Stimulated activated CD8-positive, alpha-beta memory T cell treated with anti-CD3 and anti-CD28 coated beads, Interleukin-15, amount 100 ng/mL, for 24 hours (primary cell): ENCODE measurements at places on chromosomes 4 and X.

- no peak for DNase-seq
These were observed 47.0 kb downstream of the MOSPD2 start for GRCh38 chrX:14920196-14920595.

- DNase-seq, result peak; percentile 5
These were observed 591 bp downstream of the PRPS1 start for GRCh38 chrX:107628662-107629539.

GRCh38 chr4:3122081-3122563, 47.6 kb downstream of the HTT start:
- DNase-seq, result no peak

DNA sequence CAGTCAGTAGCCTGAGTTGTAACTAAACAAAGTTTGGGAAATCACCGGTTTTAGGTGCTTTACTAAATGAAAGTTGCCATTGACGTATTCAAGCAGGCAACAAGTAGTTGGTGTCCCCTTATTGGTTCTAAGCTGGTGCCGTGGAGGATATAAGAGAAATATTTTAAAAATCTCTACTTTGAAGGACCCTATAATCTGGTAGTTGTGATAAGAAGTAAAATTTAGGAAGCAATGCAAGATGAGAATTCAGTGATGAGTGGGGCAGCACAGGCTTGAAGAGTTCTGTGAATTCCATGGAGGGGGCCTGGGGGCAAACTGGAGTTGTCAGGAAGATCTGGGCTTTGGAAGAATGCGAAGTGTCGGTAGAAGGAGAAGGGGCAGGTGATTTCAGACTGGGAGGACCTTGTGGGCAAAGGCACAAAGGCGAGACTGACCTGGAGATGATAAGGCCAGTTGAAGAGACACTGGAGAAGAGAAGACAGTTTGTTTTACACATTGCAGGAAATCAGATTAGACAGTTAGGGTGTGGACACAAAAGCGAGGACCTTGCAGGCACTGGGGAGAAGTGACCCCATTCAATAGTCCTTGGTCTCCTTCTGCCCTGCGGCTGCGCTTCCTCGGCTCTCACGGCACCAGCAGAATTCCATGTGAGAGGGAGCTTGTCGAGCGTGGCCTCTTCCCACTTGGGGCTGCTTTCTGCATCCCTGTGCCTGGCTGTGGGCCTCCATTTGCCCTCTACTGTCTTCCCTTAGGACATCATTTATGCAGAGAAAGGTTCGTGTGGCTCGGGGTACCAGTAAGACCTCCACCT, 1.3 kb downstream of the RHOH start:
- no peak for DNase-seq

- no peak for DNase-seq
These were observed 42.8 kb upstream of the PRDM8 start for GRCh38 chr4:80154545-80154933.

DNA sequence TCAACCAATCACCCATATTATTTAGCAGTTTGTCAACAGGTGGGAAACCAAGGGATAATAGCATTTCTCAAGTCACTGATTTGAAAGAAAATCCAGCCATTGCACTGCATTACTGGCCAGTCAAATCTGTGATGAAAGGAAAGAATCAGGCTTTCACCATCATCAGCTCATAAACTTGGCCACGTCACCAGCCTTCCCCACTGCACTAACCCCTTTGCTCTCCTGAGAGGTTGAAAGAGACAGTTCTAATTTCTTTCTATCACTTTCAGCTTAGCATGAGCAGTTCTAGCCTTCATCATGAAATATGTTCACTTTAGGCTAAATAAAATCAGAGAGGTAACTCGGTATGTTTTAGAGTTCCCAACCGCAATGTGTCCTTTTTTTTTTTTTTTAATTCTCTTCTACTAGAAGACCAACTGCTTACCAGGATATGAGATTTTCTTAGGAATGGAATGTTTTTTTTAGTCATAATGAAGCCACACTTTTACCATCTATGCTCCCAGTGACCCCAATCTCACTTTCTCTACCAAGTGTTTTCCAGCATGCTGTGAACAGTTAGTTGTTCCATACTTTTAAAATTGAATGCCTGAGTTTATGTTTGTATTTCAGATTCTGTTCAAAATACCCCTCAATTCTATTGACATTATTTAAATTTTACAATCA, 55.7 kb upstream of the SLC7A11 start:
- no peak for DNase-seq

DNA sequence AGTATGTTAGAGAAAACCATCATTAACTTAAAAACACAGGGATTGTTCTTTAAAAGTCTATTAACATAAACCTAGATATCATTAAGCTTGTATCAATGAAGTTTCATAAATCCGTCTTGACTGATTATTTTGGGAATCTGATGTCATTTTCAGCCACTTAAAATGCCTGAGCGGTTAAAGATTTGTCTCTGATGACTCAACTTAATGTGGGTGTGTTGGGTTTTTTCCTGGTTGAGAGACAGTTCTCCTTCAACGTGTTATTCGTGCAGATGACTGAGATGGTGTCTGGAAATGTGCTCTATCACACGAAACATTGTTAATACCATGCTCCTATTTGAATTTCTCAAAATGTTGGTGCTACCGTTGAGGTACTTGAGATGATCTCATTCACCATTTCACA, 227.3 kb upstream of the TENM3 start:
- DNase-seq, result no peak

DNA sequence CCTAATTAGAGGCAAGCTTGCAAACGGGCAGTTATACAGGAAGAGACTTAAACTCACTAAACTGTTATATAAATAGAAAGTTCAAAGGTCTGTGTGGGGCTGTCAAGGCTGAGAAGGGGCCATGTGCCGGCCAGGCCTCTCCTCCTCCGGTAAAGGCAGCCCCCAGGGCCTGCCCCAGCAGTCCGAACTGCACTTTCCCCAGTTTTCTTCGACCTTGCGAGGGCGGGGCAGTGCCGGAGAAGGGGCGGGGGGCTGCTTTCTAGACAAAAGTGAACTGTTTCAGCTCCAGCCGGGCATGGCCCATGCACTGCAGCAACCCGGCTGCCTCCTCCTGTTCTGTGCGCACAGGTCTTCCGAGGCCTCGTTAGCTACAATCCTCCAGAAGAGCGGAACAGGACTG, 4.1 kb downstream of the AFF2 start:
- no peak for DNase-seq
